DMS 273 treated with DMSO at 0.1 percent for 48 hours (cell line): ENCODE measurements at places on chromosomes 6 and 20.

DNA sequence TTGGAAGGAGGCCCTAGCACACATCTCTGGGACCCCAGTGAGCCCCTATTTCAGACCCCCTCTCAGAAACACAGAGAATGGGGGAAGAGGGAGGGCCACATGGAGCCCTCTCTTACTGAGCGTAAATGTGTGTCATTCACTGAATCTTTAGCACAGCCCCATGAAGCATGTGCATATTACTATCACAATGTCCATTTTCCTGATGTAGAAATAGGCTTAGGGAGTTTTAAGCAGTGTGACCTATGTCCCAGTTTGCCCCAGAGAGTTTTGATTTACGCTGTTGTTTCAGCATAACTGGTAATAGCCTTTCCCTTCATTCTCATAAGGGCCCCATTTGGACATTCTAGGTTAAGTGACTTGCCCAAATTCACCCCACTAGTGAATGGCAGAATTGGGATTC is 25.0 kb upstream of the TCP11 start:
- no peak for DNase-seq

DNA sequence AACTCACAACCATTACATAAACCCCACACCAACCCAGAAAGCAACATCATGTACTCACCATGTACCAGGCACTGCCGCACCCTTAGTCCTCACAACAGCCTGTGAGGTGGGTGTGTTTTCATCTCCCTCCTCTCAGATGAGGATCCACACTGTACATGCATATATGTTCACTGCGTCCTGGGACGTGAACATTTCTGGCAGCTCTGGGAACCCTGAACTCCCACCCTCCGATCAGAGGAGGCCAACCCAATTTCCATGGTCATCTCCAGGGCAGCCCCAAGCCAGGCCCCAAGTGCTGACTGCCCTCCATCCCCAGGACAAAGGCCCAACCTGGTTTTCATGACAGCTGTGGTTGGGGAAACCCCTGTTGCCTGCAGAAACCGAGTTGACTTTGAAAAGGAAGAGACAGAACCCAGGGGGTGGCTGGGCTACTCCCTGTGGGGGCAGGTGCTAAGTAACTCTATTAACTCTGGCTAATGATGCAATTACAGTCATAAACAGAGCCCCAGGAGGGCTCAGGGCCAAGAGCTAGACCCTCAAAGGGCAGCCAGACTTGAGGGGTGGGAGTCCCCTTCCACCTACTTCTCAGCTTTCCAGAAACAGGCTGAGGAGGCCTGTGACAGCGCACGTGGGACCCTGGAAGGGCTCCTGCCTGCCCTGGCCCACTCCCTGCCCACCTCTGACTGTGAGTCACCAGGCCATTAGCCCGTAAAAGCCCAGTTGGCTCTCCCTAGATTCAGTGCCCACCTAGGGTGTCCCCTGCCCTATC is 2.6 kb downstream of the TFEB start:
- DNase-seq, result no peak

DNA sequence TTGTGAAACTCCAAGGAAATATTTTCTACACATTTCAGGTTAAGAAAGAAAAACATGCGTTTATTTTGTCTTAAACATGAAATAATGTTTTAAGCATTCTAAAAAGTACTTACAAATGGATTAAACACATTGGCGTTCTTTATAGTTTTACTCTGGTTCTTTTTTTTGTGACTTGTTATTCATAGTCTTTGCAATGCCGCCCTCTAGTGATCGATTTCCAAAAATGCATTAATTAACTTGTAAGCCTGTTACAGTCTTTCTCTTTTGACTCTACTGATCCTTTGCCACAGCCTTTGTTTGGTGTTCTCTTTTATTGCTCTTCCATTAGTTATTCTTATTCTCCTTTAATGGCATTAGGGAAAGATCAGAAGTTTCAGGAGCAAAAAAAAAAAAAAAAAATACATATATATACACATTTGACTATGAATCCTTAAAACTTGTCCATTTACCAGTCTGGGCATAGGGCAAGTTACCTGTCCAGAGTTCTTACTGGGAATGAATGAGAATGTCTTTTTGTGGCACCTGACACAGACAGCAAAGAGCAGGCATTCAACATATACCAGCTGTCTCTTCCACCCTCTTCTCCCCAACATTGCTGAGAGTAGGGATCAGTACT is 59.9 kb downstream of the MACROD2 start:
- peak; percentile 41 for DNase-seq

DNA sequence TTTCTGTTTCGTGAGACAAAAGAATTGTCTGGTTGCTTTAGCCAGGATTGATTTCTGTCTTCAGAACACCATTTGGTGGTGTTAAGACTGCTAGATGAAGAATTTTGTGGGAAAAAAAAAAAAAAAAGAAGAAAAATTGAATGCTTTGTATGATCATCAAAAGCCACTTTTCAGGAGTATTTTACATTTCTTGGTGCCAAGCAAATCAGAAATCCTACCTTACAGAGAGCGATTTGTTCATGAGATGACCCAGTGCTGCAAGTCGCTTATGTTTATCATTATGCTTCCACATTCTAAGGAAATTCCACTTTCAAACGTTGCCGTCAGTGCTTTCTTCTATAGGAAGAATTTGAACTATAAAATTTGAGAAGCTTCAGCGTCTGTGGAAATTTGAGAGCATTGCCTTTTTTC is 228.7 kb downstream of the BCKDHB start:
- peak; percentile 42 for DNase-seq

DNA sequence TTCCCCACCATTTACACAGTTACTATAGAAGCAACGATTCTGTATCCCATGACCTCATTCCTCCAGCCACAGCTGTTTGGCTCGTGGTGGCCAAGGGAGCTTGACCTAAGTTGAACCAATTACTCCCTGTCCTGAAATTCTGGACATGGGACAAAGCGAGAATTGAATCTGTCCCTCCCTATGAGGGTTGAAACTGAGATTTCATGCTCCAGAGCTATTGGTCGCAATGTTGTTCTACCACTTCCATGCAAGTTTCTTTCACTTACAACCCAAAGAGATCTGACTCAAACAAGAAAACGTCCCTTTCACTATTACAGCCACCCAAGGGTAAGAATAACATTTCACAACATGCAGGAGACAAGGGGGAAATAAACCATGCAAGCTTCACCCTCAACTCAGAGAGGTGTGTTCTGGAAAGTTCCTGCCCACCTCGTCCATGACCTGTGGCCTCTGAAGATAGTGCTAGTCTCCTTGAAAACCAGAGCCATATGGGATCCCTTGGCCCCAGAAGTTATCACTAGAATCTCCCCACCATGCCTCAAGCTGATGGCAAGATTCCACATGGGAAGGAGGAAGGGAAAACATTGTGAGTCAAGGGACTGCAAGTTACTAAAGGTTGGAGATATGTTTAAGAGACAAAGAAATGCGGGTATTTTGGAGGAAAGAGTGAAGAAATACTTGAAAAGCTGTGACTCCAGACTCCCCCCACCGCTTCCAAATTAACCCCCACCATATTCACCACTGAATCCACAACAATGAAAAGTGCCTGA is 74.5 kb upstream of the SRSF6 start:
- DNase-seq, result no peak

- no peak for DNase-seq
These were observed 268.8 kb downstream of the TMEM242 start for GRCh38 chr6:157054531-157054979.

GRCh38 chr6:14630016-14630415 is 512.4 kb downstream of the CD83 start:
- no peak for DNase-seq

GRCh38 chr20:19253916-19254820 is 41.7 kb downstream of the SLC24A3 start:
- DNase-seq, result no peak

DNA sequence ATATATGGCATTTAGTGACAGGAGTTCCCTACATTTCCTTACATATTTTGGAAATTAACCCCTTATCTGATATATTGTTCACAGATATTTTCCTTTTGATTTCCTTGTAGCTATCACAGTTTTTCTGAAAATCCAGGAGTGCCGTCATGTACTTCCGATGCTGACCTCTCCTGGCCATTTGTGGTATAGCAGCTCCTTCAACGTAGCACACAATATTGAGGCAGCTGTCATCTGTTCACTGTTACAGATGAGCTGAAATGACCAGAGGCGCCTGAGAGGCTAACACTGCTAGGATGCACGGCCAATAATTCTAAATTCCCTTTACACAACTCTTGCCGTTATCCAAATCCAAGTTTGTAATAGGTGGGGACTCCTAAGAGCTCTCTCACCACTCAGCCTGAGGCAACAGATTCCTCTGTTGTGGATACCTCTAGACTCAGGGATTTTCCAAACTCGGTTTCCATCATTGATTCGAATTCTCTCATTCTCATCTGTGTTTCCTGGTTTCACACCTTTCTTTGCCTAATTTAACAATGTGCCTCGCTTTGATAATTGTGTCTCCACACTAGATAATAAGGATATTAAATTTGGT is 53.0 kb downstream of the MMUT start:
- peak; percentile 32 for DNase-seq
